ENCODE measurements at places on chromosomes 6 and 20.
A peak's percentile ranks its signal among the peaks of the same experiment; 100 is the strongest.

- DNase-seq, result peak; percentile 40
These were observed 20.4 kb downstream of the HLA-G start for GRCh38 chr6:29847871-29848630.

GRCh38 chr20:41094353-41095055, 42.8 kb upstream of the PLCG1 start:
- DNase-seq, result no peak

DNA sequence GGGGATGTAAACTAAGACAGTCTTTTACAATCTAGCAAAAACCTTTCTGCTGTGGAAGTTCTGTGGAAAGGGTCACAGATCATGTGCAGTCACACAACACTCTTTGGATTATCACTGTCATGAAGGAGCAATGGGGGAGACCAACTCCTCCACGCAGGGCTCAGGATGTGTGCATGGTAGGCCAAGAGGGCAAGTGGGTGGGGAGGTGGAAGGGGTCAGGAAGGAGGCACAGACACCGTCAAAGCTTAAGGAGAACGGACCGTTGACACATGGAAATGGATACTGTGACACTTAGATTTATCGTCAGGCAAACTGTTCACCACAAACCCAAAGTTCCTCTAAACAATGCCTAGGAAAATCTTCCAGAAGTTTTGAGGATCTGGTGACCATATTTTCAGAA, 215.8 kb downstream of the PAX1 start:
- no peak for DNase-seq

- no peak for DNase-seq
These were observed 94.4 kb downstream of the CD83 start for GRCh38 chr6:14212020-14212419.

GRCh38 chr20:7362601-7363000, 577.7 kb downstream of the HAO1 start:
- DNase-seq, result no peak

GRCh38 chr20:13236990-13237720, 16.1 kb downstream of the ISM1 start:
- no peak for DNase-seq

GRCh38 chr6:18025596-18025995, 38.2 kb upstream of the KIF13A start:
- peak; percentile 18 for DNase-seq

DNA sequence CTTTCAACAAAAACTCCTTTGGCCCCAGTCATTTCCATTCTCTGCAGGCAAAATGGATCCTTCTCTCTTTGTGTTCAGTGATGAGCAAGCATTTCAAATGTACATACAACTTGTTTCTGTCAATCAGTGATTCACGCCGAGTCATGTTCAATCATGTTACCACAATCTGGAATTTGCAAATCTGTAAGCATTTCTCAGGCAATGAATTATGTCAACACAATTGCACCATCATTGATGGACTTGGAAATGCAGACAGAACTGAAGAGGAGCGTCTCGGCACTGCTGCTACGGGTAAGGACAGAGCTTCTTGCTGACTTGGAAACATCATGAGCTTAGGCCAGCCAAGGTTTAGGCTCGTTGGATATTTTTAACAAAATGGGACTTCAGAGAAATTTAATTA, 132.8 kb upstream of the AGPAT4 start:
- DNase-seq, result peak; percentile 92

DNA sequence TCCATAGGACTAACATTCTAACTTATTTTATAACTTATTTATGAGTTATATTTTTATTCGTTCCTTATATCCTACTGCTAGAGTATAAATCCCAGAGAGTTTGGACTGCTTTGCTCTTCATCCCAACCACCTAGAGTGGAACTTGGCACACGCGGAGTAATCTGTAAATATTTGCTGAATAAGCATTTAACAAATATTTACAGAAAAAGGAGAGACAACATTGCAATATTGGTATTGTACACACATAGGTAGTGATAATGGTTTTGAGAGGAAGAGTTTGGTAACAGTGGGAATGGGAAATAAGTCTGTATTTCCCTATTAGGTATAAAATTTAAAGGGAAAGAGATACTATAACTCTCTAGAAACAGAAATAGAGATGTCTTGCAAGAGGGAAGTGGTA, 634.8 kb upstream of the CITED2 start:
- DNase-seq, result no peak
